ENCODE measurements at places on chromosomes 5 and 9. TPM values are rescaled to one million over a fixed set of nuclear protein-coding genes. Genes with fewer than 3 reads are reported as not detected.
A peak's percentile ranks its signal among the peaks of the same experiment; 100 is the strongest.

Gene KLF4
- 0.31 TPM for total RNA-seq

Gene IFNA7
- total RNA-seq: not detected

DNA sequence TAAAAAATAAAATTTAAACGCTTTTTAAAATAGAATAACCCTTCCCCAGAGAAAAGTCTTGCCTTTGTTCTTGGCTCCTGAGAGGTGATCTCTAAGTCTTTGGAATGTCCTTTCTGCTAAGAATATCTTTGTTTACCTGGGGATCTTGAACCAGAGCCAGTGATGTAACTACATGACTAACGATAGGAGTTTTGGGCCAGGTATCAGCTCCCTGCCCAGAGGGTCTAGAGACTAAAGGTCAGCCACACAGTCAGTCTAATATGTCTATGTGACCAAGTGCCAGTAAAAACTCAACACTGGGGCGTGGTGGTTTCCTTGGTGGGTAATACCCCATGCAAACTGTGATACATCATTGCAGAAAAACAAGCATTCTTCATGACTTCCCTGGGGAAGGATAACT lies 1351.9 kb upstream of the C9orf72 start:
- no peak for DNase-seq

DNA sequence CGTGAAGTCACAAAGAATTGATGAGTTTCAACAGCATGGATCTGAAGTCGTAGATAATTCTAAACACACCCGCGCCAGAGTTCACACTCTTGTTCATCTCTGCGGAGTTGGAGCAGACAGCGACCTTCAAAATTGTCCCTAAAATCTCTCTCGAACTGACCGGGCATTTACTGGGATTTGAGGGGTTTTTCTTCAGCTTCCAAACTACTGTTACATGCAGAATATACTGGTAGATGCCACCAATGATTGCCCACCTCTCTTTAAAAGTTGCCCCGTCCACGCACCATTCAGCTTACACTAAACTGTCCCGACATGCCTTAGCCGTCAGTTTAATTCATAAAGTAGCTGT lies 5.2 kb upstream of the ISL1 start:
- DNase-seq: no peak

DNA sequence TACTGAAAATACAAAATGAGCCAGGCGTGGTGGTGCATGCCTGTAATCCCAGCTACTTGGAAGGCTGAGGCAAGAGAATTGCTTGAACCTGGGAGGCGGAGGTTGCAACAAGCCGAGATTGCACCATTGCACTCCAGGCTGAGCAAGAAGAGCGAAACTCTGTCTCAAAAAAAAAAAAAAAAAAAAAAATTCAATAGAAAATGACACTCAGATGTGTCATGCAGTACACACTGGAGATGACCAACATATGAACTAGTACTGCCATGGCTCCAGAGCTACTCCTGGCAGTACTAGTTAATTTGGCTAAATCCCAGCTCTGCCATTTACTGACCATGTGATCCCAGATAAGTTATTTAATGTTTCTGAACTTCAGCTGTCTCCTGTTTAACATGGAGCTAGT lies 7.3 kb downstream of the ATOX1 start:
- no peak for DNase-seq

DNA sequence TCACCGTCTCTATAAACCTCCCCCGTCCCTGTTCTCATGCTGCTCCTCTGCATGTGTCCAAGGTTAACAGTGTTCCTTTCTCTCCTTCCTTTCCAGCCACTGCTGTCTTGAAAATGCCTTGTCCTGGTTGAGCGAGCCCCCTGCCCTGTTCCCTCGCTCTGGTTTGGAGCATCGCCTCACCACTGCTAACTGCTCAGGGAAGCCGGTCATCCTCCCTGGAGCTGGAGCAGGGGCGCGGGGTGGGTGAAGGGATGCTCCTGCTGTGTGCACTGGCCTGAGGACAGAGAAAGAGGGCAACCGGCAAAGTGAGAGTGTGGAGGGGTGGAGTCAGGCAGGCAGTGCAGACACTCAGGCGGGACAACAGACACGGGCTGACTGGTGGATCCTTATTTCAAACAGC lies 19.4 kb downstream of the UBE2QL1 start:
- no peak for DNase-seq

Gene PCDHA5
- total RNA-seq: not detected

- DNase-seq: no peak
Observed at GRCh38 chr5:87433945-87434344, 21.2 kb upstream of the CCNH start.

Gene SLC27A4
- 41.2 TPM for total RNA-seq

DNA sequence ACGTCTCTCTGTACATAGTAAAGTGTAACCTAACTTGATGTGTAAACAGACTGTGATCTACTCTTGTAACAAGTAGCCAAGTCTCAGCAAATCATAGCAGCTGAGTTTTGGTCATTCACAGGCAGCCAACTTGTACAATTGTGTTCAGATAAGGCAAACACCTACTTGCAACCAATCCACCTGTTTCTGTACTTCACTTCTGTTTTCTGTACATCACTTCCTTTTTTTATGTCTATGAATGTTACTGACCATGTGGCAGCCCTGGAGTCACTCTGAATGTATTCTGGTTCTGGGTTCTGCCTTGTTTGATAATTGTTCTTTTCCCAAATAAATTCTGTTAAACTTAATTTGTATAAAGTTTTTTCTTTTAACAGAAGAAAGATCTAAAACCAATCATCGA lies 26.0 kb downstream of the RLN2 start:
- no peak for DNase-seq

Gene SH3GL2
- not detected for total RNA-seq

DNA sequence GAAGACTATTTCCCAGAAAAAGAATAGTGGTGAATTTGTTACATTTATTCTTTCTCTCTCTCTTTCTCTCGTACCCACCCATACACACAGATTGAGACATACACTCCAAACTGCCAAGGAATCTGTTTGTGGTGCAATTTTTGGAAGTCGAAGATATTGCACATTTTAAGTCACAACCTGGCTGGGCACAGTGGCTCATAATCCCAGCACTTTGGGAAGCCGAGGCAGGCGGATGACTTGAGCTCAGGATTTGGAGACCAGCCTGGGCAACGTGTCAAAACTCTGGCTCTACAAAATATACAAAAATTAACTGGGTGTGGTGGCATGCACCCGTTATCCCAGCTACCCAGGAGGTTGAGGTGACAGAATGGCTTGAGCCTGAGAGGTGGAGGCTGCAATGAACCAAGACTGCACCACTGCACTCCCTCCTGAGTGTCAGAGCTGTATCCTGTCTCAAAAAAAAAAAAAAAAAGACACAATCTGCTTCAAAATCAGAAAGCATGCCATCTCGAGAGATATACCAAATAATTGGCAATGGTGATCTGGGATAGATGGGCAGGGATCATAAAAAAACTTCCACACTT lies 19.2 kb upstream of the PLIN2 start:
- DNase-seq: no peak

DNA sequence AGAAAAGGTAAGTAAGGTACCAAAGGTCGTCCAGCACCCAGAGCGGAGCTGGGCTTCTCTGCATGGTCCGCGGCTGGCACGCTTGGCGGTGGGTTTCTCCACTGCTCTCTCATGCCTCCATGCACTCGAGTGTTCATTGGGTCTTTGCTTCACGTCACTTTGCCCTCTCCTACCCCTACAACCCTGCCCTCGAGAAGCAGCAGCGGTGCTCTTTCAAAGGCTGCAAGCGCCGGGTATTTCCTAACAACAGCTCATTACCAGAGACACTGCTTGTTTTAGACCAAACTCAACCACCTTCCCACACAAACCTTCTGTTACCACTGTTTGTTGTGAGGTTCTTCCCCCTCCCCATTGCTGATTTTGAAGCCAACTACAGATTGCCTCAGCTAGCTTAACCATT lies 21.5 kb upstream of the ZBTB34 start:
- no peak for DNase-seq

Gene DAPK1
- 3.7 TPM for total RNA-seq

Gene MAMDC2
- not detected for total RNA-seq

- DNase-seq: peak; percentile 43
Observed at GRCh38 chr9:83708515-83709158, 879 bp upstream of the UBQLN1 start.

Gene STPG3
- 0.28 TPM for total RNA-seq

Gene IFNA2
- total RNA-seq: not detected

GRCh38 chr5:172858990-172859811 lies 25.1 kb downstream of the ERGIC1 start:
- DNase-seq: no peak

DNA sequence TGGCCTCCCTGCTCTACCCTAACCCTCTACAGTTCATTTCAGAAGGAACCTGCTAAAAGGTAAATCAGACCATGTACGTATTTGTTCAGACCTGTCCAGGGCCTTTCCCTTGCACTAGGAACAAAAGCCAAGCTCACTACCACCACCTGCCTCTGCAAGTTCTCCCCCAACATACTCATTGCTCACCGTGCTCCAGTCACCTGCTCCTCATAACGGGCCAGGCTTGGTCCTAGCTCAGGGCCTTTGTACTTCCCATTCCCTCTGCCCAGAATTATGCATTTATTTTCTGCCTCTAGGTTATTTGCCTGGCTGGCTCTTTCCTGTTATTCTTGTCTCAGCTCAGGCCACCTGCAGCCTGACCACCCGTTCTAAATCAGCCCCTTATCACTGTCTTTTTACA lies 4.8 kb upstream of the FGF1 start:
- no peak for DNase-seq

DNA sequence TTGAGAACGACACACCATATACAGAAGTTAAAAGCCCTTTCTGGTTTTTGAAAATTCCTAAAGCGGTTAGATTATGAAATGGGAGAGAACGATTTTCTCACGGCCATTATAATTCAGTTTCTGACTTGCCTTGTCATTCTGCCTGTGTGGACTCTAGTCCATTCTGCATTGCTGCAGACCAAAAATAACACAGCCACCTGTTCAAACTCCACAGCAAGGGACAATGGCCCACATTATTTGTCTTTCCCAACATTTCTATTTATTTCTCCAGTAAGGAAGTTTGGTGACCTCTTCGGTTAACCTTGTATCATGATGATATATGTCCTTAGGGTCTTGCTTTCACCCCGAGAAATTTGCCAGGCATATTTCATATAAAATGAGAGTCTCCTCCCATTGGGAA lies 497.7 kb downstream of the BRINP1 start:
- DNase-seq: no peak

Gene OR13F1
- not detected for total RNA-seq

DNA sequence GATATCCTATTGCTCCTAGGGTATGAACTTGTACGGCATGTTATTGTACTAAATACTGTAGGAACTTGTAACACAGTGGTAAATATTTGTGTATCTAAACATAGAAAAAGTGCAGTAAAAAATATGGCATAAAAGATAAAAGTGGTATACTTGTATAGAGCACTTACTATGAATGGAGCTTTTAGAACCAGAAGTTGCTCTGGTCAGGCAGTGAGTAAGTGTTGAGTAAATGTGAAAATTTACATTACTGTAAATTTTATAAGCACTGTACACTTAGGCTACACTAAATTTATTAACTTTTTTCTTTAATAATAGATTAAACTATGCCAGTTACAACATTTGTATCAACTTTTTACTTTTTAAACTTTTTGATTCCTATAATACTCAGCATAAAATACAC lies 109.1 kb downstream of the ZCCHC7 start:
- no peak for DNase-seq

- DNase-seq: no peak
Observed at GRCh38 chr5:116506488-116506887, 68.1 kb downstream of the SEMA6A start.

Gene NMUR2
- not detected for total RNA-seq

DNA sequence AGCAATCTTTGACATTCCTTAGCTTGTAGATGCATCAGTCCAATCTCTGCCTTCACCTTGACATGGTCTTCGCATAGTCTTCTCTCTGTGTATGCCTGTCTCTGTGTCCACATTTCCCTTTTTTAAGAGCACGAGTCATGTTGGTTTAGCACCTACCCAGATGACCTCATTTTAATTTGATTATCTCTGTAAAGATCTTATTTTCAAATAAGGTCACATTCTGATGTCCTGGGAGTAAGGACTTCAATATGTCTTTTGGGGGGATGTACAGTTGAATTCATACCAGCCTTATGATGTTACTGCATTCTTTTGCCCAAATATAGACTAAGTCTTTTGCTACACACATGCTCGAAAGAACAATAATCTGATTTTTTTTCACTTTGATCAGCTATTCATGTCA lies 6.9 kb downstream of the KCTD16 start:
- DNase-seq: no peak

Gene LHX6
- total RNA-seq: not detected

DNA sequence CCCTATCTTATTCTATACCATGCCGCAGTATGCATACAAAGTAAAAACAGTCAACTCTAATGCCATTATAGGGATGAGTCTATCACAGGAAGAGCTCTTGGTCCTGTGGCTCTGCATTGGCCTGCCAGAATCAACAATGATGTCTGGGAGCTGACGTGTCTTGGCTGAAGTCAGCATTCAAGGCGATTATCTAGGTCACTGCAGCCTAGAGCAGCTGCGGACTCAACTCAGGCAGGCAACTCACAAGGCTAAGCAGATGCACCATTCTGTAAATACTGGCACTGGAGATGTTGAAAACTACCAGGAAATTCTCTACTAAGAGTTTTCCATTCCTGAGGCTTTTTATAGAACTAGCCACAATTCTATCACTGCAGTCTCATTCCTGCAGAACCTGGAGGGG lies 13.3 kb downstream of the SPATA9 start:
- no peak for DNase-seq

Gene UBE2QL1
- total RNA-seq: not detected

Gene PSMB7
- total RNA-seq: 215 TPM

GRCh38 chr5:91272858-91273257 lies 110.3 kb downstream of the ARRDC3 start:
- no peak for DNase-seq

Gene CDX1
- total RNA-seq: not detected

DNA sequence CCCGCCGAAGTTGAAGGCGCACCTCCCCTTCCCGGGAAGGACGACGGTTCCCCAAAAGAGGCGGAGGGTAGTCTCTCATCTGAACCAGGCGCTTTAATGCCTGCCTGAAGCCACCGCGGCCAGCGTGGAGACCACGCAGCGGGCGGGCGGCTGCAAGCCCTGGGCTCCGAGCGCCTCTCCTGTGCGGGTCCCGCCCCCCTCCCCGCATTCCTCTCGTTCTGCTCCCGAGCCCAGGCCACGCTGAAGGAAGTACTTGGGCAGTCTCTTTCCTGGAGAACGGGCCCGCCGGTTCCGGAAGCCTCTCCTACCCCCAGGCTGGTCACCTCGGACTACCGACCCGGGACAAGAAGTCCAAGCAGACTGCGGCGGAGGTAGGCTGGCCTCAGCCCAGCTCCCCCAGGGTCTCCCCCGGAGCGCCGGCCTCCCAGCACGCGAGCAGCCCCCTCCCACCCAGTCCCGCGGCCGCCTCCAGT lies 571 bp downstream of the PPIC start:
- no peak for DNase-seq

- DNase-seq: no peak
Observed at GRCh38 chr5:148842161-148842560, 15.8 kb downstream of the ADRB2 start.

- no peak for DNase-seq
Observed at GRCh38 chr9:89122949-89123348, 55.7 kb downstream of the SHC3 start.

Data from CD8-positive, alpha-beta memory T cell (primary cell).